A549 treated with Hydrocortisone at 1 μM for 4 hours (cell line): ENCODE measurements at places on chromosomes 5 and 9. TPM values are rescaled to one million over a fixed set of nuclear protein-coding genes. Genes with fewer than 3 reads are reported as not detected.

The FOXD4L6 gene
- total RNA-seq = 0.06 to 0.07 TPM in 2 of 5 replicates, not detected in the others

The CARTPT gene
- total RNA-seq = not detected in 5 replicates

The WDR38 gene
- 0.13 to 0.21 TPM (median 0.20 TPM) in 5 replicates for total RNA-seq

The ERMP1 gene
- 16.4 to 22.1 TPM (median 18.2 TPM) in 5 replicates for total RNA-seq

The DAB2 gene
- total RNA-seq = 6.3 to 9.5 TPM (median 7.5 TPM) in 5 replicates

The ZDHHC21 gene
- total RNA-seq = 1.9 to 3.1 TPM (median 2.5 TPM) in 5 replicates

The CHD1 gene
- 23.4 to 43.5 TPM (median 25.7 TPM) in 5 replicates for total RNA-seq

The SHLD3 gene
- 2.0 to 2.9 TPM (median 2.4 TPM) in 5 replicates for total RNA-seq

The BRINP1 gene
- 0.14 to 0.23 TPM (median 0.17 TPM) in 5 replicates for total RNA-seq

The ATP10B gene
- not detected in 5 replicates for total RNA-seq

The SPINK6 gene
- 0.37 to 0.73 TPM (median 0.45 TPM) in 5 replicates for total RNA-seq

The PCDHA1 gene
- 0.14 to 0.29 TPM (median 0.23 TPM) in 5 replicates for total RNA-seq

The CLIC3 gene
- total RNA-seq = 2.3 to 5.7 TPM (median 4.6 TPM) in 5 replicates

The AGXT2 gene
- total RNA-seq = not detected in 5 replicates

The POLR3G gene
- 12.7 to 19.8 TPM (median 15.8 TPM) in 5 replicates for total RNA-seq

The GABRA6 gene
- not detected in 5 replicates for total RNA-seq

The PPP3R2 gene
- total RNA-seq = not detected in 5 replicates

The CDX1 gene
- total RNA-seq = not detected in 5 replicates

The GPX3 gene
- 16.0 to 22.4 TPM (median 19.0 TPM) in 5 replicates for total RNA-seq

The TTC16 gene
- 0.03 to 0.12 TPM (median 0.03 TPM) in 4 of 5 replicates, not detected in the other for total RNA-seq

The KCNMB1 gene
- 0.01 TPM in 1 of 5 replicates, not detected in the others for total RNA-seq

The TMC1 gene
- 0.03 to 0.21 TPM (median 0.13 TPM) in 4 of 5 replicates, not detected in the other for total RNA-seq

The NTRK2 gene
- 0.01 to 0.03 TPM (median 0.02 TPM) in 3 of 5 replicates, not detected in the others for total RNA-seq

The PCDHGA4 gene
- 0.06 to 0.16 TPM (median 0.12 TPM) in 4 of 5 replicates, not detected in the other for total RNA-seq

The FGD3 gene
- 0.10 to 0.93 TPM (median 0.27 TPM) in 5 replicates for total RNA-seq

The PLEKHG4B gene
- total RNA-seq = 0.82 to 1.7 TPM (median 1.3 TPM) in 5 replicates

The IER5L gene
- 20.0 to 42.8 TPM (median 41.0 TPM) in 5 replicates for total RNA-seq

The LCN10 gene
- not detected in 5 replicates for total RNA-seq

The CBY3 gene
- total RNA-seq = not detected in 5 replicates

The ANKRD31 gene
- total RNA-seq = 0.03 to 0.07 TPM (median 0.05 TPM) in 5 replicates

The NUTM2G gene
- not detected in 5 replicates for total RNA-seq

The PCDHA6 gene
- 0.05 to 0.08 TPM (median 0.08 TPM) in 3 of 5 replicates, not detected in the others for total RNA-seq

The SLC31A1 gene
- 17.3 to 23.9 TPM (median 19.4 TPM) in 5 replicates for total RNA-seq

The LRRC19 gene
- not detected in 5 replicates for total RNA-seq
